ENCODE measurements at places on chromosomes 3 and 15. TPM values are rescaled to one million over a fixed set of nuclear protein-coding genes. Genes with fewer than 3 reads are reported as not detected.

GRCh38 chr15:95370291-95370690, 960.2 kb upstream of the NR2F2 start:
- DNase-seq, result no peak

- DNase-seq, result no peak
Observed at GRCh38 chr3:36729204-36730056, 34.9 kb downstream of the DCLK3 start.

GRCh38 chr3:63976161-63976871, 47.0 kb downstream of the PSMD6 start:
- no peak for DNase-seq

- DNase-seq, result no peak
Observed at GRCh38 chr15:59994888-59995557, 9.1 kb upstream of the FOXB1 start.

DNA sequence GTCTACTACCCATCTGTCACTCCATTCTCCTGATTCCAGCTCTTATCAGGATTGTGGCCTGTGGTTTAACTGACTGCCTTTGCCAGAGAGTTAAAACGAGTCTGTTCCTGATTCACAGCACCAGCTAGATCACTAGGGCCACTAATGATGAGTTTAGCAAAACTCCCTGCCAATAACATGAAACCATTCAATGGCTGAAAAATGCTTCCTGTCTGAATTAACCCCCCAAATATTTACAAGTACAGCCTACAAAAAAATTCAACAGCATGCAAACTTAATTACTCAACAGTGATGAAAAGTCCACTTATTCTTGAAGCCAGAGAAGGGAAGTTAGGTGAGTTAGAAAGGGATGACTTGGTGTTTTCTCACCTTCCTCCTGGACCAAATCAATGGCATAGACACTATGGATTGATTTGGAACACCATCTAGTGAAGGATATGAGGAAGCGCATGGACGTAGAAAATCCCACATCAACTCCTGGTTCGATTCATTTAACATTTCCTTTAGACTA, 141.4 kb downstream of the TGFBR2 start:
- no peak for DNase-seq

The CHRM5 gene
- not detected for total RNA-seq

- DNase-seq, result no peak
Observed at GRCh38 chr3:43867436-43868072, 176.8 kb downstream of the ABHD5 start.

GRCh38 chr3:182651461-182651860, 141.8 kb upstream of the ATP11B start:
- DNase-seq, result no peak

The DNAJC13 gene
- total RNA-seq, result 26.7 TPM

The TMEM41A gene
- total RNA-seq, result 12.1 TPM

DNA sequence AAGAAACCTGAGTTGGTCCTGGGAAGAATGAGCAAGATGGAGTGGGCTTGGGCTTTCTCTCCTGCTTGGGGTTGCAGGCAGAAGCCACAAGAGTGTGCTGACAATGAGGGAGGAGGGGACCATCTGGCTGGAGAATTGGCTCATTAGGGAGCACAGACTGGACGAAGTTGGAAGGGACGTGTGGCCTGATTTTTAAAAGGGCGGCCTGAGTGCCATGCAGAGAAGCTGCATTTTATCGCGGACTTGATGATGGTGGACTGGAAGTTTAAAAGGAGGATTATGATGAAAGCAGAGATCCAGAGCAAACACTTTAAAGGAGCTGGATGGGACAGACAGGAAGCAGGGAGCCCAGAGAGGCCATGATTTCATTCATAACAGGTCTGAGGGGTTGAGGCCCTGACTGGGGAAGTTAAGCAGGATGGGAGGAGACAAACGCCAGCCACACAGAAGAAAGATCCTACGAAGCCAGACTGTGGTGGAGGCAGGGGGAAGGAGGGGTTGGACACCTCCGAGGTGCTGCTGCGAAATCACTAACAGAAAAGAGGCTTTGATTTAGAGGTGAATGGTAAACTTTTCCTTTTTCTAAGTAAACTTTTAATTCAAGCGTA, 23.6 kb downstream of the TLNRD1 start:
- DNase-seq, result no peak

DNA sequence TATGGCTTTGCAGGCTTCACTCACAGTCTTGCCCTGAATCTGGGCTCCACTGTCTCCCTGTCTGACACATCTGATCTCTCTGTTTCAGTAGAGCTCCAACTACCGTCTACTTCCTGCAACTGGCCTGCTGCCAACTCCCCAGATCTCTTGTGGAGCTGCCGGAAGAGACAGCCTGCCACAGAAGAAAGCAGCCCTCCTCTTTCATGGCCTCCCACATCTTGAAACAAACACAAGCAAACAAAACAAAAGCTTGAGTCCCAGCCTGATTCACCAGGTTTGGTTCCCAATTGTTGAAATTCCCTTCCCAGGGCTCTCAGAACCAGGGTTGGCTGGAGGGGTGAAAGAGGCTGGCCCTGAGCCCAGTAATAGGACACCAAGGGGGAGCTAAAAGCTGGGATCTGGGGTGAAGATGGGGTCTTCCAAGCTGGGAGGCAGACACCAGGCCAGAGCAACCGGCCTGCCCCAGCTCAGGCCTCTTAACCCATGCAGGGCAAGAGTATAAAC, 55.3 kb upstream of the CA12 start:
- DNase-seq, result peak; percentile 81

- DNase-seq, result no peak
Observed at GRCh38 chr3:159807137-159808040, 181.2 kb upstream of the IL12A start.

GRCh38 chr3:127410678-127411077, 122.8 kb upstream of the PRR20G start:
- DNase-seq, result no peak

- no peak for DNase-seq
Observed at GRCh38 chr15:35102186-35102585, 17.1 kb upstream of the NANOGP8 start.

The TRH gene
- total RNA-seq, result 0.28 TPM

The AMOTL2 gene
- total RNA-seq, result 96.6 TPM

The C3orf22 gene
- total RNA-seq, result not detected

The DPPA2 gene
- total RNA-seq, result not detected

DNA sequence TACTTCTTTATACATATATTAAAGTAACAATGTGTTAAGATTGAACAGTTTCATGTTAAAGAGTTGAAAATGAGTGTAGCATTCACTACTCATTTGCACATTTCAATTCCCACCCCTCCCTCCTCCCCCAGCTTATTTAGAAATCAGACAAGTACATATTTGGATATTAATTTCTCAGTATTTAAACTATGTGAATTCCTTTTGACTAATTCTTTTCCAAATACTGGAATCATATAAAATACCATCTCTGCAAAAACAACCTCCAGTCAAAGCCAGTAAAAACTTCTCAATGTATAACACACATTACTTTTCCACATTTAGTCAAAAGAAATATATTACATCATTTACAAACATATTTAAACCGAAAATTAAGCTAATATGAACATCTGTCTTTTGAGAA, 25.5 kb upstream of the SHC4 start:
- DNase-seq, result no peak

GRCh38 chr3:62876064-62876463, 848 bp upstream of the CADPS start:
- DNase-seq, result peak; percentile 49
